ENCODE measurements at places on chromosomes 2 and 18.

DNA sequence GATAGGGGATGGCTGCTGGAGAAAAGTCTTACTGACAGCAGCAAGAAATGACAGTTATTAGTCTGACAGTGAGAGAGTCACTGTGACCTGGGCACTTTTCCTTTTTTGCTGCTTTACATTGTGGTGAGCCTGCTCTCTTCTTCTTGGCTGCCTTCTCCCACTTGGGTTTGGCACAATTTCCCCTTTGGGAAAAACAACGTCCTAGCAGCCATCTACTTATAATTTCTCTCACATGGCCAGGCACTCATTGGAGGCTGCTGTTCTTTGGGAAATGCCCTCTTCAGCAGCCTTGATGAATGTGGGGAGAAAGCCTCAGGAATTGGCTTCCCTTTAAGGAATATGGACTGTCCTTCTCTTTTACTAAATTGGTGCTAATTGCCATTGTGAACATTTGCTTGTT is 60.4 kb upstream of the SLC1A4 start:
- no peak for DNase-seq

- peak; percentile 83 for DNase-seq
These were observed 63.4 kb downstream of the ZCCHC2 start for GRCh38 chr18:62586151-62586774.

DNA sequence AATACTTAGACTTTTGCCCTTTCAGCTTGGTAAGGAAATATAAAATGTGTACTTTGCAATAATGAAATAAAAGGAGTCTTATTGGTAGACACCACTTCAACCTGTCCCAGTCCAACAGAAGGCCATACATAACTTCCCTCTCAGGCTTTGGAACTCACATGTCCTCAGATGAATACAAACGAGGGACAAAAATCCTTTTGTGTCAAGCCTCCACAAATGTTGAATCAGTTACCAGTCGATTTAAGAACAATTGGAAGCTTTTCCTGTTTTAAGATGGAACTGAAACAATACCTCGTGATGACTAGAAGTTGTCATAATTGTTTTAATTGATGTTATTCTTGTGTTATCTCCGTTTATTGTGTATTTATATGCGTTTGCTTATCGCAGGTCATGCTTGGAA is 385.1 kb upstream of the POU3F3 start:
- DNase-seq = no peak

GRCh38 chr18:13551841-13552733 is 174.3 kb downstream of the FAM210A start:
- DNase-seq = no peak

DNA sequence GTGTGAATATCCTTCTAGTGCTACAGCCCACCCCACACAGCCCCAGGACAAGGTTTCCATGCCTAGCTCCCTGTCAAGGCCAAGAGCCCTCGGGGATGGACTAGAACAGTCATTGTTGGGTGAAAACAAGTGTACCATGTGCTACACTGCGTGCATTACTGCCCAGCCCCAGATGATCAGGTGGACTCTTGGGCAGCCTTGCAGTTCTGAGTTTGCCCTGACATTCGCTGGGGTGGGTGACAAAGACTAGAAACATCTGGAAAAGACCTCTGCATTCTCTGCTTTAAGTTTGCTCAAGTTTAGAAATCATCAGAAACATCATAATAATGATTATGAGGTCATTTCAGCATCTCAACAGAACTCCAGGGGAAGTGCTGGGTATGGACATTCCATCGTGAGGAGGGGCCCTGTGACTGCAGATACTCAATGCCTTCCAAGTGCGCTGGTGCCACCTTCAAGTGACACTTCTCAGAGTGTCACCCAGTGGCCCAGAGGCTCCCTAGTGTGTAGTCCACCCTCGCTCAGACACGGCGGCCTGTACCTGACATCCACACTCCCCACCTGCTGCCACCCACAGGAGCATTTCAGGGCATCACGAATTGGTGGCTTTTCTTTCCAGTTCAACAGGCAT is 5.3 kb upstream of the PXDN start:
- peak; percentile 63 for DNase-seq

DNA sequence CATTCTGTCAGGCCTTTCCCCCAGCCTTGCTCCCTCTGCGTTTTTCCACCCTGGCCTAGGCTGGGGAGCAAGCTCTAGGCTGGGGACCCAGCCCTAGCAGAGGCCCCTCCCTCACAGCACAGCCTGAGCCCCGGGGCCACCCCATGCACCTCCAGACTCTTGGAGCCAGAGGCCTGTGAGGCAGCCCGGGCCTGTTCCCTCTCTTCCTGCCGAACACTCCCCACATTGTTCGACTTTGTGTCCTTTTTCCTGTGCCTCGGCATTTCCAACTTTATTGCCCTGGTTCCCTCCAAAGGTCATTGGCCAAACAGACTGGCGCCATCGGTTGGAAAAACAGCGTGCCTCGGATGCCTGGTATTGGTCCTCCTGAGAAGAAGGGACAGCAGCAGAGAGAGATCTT is 79.7 kb downstream of the HS1BP3 start:
- DNase-seq = no peak

- DNase-seq = no peak
These were observed 502 bp downstream of the MERTK start for GRCh38 chr2:111898703-111899514.

- no peak for DNase-seq
These were observed 66.2 kb downstream of the SKA1 start for GRCh38 chr18:50441016-50441415.

DNA sequence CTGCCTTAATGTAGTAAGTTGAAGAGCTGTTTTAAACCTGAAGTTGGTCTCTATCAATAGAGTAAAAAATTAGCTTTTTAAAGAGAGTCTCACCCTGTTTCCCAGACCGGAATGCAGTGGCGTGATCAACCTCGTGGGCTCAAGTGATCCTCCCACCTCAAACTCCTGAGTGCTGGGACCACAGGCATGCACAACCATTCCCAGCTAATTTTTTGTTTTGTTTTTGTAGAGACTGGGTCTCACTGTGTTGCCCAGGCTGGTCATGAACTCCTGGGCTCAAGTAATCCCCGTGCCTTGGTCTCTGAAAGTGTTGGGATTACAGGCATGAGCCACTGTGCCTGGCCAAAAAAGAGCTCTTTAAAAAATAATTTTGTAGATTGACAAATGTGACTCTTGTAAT is 40.3 kb downstream of the CRIM1 start:
- no peak for DNase-seq

DNA sequence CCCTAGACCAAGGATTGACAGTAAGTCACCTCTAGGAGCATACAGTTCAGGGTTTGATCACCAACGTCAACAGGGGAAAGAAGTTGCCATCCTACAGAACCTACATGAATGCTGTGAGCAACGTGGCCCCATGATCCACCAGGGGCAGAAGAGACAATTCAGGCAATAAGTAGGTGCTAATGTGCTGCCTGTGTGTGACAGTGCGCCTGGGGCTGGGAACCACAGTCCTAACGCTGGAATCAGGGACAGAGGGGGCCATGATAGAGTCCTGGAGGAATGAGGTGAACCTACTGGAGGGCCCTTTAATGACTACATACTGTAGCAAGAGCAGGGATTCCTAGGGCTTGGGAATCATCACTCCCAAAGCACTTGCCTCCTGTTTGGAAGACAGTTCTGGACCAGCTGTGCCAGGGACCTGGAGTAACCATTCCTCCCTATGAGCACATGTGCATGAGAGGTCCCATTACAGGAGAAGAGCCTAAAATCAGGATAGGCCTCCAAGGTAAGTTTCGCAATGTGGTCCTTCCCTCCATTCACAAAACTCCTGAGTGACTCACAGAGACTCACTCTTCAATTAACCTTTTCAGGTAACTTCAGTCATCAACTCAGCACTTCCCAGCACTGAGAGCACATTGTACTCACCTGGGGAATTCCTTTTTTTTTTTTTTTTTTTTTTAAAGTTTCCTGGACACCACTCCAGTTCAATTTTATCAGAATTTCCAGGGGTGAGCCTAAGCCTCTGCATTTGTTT is 214.0 kb downstream of the TMEM163 start:
- peak; percentile 35 for DNase-seq

DNA sequence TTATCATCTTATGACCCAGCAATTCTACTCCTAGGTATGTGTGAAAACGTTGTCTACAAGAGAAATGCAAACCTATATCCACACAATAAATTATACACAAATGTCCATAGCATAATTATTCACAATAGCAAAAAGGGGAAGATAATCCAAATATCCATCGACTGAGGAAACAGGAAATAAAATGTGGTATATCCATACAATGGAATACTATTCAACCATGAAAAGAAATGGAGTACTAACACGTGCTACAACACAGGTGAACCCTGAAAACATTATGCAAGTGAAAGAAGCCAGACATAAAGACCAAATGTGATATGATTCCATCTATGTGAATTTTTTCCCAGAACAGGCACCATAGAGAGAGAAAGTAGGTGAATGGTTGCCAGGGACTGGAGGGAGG is 72.1 kb downstream of the ACOXL start:
- DNase-seq = no peak

DNA sequence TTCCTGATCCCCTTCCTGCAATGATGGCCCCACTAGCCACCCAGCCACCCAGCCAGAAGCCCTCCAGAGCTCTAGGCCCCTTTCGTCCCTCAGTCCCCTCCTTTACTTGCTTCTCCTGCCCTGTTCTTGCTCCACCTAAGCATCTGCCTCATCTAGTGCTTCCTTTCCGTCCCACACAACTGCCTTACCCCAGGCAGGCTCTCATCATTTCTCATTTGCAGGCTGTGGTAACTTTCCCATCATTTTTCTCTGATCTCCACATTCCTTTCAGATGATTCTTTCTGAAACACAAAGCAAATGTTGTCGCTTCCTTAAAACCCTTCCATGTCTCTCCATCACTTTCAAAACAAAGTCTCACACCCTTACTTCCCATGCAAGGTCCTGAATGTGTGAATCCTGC is 459.8 kb downstream of the METTL4 start:
- DNase-seq = no peak

DNA sequence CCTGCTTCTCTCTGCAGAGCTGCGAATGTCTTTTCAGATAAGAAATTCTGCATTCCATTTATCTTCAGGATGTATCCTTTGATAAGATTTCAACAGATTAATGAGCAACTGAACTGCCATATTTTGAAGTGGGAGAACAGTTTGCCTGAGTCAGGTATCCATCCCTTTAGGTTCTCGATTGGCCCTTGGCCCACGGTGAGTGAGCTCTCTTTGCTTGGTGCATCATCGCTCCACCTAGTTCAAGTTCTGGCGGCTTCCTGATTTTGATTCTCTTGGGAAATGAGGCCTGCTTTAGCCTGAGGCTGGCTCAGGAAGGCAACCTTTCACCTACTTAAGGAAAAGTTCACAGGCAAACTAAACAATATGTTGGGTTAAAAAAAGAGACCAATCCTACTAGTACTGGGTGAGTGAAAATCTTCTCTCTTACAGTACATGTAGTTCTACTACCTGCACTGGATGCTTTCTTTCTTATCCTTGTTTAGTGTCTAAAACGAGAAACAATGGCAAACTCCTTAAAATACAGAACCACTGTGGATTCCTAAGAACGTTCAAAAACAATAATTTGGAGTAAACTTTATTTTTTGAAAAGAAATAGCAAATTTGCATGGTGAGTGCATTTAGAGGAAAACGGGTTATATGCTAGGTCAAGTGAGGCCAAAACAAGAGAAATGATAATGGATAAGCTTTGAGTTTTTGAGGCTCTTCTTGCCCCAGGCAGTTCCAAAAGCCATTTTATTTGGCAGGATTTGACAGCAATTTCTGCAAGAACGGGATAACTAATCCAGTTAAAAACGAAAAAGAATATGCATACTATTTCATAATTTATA is 837 bp upstream of the ACSL3 start:
- DNase-seq = peak; percentile 77

Measured in cardiac septum (tissue), 1 donor.